Right atrium auricular region (tissue), 2 donors: ENCODE measurements at places on chromosomes 6 and 20. TPM values are rescaled to one million over a fixed set of nuclear protein-coding genes. Genes with fewer than 3 reads are reported as not detected.

DNA sequence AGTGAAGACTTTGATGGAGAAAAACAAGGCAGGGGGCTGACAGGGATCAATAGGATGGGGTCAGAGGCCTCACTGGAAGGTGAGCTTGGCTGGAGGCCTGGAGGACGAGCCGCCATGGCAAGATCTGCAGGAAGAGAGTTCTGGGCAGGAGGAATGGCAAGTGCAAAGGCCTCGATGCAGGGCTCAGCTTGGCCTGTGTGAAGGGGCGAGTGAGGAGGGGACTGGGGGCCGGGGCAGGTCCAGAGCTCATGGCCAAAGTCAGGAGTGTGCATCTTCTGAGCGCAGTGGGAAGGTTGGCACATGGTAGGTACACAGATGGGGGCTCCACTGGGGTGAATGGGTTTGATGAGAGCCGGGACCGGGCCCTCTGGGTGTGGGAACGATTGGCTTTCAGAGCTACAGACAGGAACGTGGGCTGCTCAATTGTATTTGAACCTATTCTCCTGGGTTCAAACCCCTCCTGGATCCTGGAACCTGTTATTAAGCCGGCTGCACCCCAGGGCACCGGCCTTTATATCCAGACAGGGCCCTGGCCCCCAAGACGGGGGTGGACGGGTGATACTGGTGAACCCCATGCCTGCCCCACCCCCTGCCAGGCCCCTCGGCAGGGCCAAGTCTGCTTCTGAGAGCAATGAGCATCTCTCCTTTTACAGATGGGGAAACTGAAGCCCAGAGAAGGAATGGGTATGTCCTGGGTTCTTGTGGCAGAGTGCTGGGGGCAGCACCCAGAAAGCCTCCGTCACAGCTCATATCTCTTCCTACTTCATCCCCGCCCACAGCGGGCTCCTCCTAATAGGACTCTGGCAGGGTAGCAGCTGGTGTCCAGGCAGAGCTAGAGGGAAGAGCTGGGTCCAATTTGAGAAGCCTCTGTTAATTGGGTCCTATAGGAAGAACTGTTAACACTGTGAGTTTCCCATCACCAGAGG is 106.1 kb downstream of the CEBPB start:
- peak overlapping the region; percentile 73 for H3K27ac ChIP-seq
- peak; percentile 85 for DNase-seq
- no peaks in the 10 kb centered on the region for H3K27me3 ChIP-seq
- peaks cover 38% of the 10 kb centered on the region for H3K4me1 ChIP-seq
- H3K36me3 ChIP-seq, result no peaks in the 10 kb centered on the region
- no peak overlapping the region for H3K4me3 ChIP-seq

BCL2L1 gene
- total RNA-seq, result 84.2 TPM

MATN4 gene
- total RNA-seq, result not detected

BPIFB1 gene
- not detected for total RNA-seq

DNA sequence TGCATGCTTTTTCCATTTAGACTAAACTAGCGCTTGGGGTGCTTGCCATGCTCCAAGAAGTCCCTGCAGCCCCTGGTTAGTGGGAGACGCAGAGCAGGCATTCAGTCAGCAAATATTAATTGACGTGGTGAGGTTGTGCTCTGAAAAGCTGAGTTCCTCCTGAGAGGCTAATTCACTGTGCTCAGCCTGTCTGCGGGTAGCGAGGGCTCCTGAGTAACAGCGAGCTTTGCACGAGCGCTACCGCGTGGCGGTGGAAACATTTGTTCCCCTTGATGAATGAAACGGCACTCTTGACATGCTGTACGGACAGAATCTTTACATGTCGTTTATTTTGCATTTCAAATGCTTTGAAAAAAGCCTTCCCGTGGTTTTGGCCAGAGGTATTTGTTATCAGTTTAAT is 170.6 kb upstream of the AGPAT4 start:
- no peaks in the 10 kb centered on the region for H3K36me3 ChIP-seq

GRCh38 chr6:158218467-158218866 is 50.3 kb downstream of the GTF2H5 start:
- H3K36me3 ChIP-seq, result no peaks in the 10 kb centered on the region
- no peaks in the 10 kb centered on the region for H3K27me3 ChIP-seq
- H3K4me1 ChIP-seq, result no peaks in the 10 kb centered on the region
- no peak overlapping the region for H3K4me3 ChIP-seq
- no peak for DNase-seq

GRCh38 chr6:147055821-147056392 is 148.3 kb upstream of the STXBP5 start:
- DNase-seq, result no peak
- no peaks in the 10 kb centered on the region for H3K4me1 ChIP-seq

- no peak overlapping the region for H3K27ac ChIP-seq
- no peaks in the 10 kb centered on the region for H3K36me3 ChIP-seq
These were observed 580.1 kb downstream of the PTPRT start for GRCh38 chr20:42609618-42610017.

DNA sequence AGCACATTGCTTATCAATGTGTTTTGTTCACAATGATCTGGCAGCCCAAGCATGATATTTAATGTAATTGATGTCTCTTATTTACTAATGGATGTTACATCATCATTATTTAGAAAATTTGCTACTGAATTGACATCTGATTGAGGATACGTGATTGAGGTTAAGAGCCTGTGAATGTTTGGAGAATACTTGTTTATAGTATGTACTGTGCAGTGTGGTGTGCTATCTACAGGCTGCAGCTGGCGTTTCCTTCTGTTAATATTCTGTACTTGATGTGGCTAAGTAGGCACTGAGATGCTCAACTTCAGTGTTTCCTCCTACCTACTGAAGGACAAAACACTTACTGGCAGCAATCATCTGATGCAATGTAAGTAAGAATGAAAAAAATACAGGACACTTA is 709.6 kb upstream of the FLRT3 start:
- H3K27me3 ChIP-seq, result no peaks in the 10 kb centered on the region
- no peak overlapping the region for H3K4me3 ChIP-seq
- no peak for DNase-seq
- H3K27ac ChIP-seq, result no peak overlapping the region
- H3K36me3 ChIP-seq, result no peaks in the 10 kb centered on the region

PTCRA gene
- not detected for total RNA-seq

DNA sequence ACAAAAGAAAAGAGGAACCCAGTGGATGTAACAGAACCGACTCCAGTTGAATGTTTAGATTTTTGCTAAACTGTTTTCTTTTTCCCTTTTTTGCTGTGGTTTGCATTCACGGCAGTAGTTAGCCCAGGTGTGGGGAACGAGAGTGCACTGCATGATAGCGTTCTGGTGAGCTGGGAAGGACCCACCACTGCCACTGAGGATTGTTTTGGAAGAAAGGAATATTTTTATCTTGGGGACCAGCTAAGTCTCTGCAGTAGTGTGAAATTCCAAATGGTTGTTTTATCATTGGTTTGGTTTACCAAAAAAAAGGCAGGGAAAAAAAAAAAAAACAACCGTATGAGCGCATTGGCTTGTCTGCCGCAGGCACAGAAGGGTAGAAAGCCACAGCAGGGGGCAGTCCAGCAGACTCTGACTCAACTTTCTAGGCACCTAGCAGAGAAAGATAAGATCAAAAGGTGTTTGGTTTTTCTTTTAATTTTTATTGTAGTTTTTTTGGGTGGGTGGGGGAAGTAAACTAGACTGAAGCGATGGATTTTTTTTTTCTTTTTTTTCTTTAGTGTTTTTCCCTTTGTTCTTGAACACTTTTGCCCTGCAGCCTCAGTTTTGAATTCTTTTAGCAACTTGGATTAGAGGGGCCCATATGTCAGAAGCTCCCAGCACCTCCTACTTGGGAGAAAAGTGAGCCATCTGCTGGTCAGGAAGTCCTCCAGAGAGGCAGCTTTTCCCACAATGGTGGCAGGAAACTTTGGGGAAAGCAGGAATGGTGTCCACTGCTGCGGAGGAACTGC is 13.5 kb upstream of the RAB5IF start:
- no peak for DNase-seq
- H3K27me3 ChIP-seq, result no peaks in the 10 kb centered on the region
- H3K27ac ChIP-seq, result no peak overlapping the region
- peaks cover 5% of the 10 kb centered on the region for H3K36me3 ChIP-seq
- H3K4me1 ChIP-seq, result no peaks in the 10 kb centered on the region

EYS gene
- not detected for total RNA-seq

- H3K36me3 ChIP-seq, result no peaks in the 10 kb centered on the region
- no peaks in the 10 kb centered on the region for H3K4me1 ChIP-seq
- no peak overlapping the region for H3K27ac ChIP-seq
- no peaks in the 10 kb centered on the region for H3K27me3 ChIP-seq
- no peak for DNase-seq
These were observed 41.9 kb downstream of the TULP4 start for GRCh38 chr6:158353883-158354877.

DNA sequence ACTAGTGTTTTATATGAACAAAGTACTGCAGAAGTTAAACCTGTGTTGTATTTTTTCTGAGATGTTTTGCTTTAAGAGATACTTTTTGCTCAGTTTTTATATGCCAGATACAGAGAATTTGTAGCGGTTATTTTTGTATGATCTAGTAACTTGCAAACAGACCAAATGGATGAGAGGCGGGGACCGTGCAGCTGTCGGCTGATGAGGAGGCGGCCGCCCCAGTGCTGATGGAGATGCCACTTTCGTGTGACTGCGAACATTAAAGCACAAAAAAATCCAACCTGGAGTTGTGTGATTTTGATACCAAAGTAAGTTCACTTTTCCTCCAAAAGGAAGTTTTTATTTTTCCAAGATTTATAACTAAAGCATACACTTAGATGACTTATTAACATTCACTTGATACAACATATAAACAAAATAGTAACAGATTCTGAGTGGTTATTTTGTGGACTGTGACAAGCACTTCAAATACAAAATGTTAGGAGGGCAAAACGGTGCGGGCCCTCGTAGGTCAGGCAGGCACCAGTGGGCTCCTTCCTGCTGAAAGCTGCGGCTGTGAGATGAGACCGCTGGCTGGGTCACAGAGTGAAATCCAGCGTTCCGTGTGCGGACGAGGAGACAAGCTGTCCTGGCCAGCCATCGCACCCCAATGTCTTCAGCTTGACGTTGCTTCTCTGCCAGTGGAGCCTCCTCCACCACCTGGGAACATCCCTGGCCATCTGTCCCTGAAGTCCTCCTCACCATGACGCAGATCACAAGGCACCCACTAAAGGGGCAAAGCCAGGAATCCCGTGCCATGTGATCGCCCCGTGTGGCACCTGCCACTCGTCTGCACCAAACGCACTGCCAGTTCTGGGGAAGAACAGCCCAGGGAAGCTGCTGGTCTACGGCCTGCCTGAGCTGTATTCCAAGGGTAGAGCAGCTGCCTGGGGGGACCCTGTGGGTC is 4.0 kb upstream of the OGFR start:
- H3K27ac ChIP-seq, result peak overlapping the region; percentile 47
- no peak for DNase-seq

LAMA2 gene
- total RNA-seq, result 150 TPM
